ENCODE measurements at places on chromosomes 16 and 17.

- no peak for DNase-seq
These were observed 55.6 kb upstream of the ALOX12 start for GRCh38 chr17:6940186-6940649.

DNA sequence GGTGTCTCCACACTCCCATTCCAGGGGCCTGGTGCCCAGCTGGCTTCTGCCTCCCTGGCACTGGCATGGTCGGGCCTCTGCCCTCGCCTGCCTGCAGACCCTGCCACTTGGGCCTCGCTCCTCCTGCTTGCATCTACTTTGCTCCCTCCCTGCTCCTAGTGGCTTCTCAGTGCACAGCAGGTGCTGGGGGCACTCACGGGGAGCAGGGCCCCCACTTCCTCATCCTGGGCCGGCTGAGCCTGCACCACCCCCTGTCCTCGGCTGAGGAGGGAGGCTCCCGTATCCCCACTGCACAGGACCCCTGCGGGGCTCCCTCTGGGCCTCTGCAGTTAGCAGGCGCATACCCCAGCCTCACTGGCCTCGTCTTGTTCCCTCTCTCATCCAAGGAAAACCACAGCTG is 35.2 kb downstream of the CIBAR2 start:
- no peak for DNase-seq

GRCh38 chr17:12826431-12826830 is 37.1 kb downstream of the ARHGAP44 start:
- no peak for DNase-seq

DNA sequence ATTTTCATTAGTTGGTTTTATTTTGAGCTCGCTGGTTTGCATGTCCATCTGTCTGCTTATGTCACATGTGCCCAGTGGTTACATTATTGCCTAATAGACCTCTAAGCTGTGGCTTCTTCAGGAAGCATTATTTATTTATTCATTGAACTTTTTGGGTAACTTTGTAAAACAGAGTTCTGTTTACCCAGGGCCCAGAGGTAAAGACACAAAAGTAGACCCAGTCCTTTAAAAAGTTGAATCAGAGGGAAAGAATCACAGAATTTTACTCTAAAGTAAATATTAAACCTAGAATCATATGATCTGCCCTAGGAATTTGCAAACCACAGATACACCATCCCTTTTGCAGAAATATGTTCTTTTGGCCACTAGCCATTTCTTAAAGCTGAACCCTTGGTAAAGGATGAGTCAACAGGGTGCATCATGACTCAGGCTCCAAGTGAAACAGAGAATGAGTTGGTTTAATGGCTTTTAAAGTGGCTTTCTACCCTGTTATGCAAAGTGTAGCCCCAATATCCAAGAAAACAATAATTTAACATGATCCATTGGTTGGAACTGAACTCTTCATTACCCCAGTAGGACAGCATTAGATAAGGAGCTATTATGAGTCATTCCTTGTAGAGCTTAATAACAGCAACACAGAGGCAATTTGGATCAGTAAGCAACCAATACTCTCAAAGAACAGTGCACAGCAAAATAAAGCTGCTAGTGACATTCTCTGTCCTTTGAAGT is 236.3 kb downstream of the KCNJ2 start:
- DNase-seq = no peak

DNA sequence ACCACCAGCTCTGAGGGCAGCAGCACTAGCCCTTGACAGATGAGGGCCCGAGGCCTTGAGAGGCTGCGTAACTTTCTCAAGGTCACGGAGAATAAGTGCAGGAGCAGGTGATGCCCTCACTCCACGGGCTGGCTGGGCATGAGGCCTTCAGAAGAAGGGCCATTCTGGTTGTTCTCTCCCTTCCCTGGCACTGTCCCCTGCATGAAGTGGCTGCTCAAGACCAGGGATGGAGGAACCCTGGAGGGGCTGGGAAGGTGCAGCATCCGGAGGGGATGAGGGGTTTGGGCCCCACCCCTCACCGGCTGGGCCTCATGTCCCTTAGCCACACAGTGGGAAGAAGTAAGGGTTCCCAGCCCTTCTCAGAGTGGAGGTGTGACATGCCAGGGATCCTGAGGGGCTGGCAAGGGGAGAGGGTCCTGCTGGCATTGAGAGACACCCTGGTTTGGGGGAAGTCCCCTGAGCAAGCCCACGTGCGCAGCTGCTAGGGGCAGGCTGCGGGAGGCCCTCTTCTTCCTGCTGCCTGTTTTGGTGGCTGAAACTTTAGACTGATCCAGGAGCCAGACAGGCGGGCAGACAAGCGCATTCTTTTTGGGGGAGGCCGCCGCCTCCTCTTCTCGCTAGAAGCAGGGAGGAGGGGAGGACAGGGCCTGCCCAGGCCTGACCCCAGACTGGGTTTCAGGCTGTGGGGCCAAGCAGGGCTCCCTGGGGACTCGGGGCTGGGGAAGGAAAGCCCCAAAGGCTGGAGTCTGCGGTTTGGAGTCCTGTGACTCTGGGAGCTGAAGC is 74.0 kb downstream of the N4BP1 start:
- DNase-seq = no peak

GRCh38 chr16:89198417-89199240 is 1.7 kb downstream of the SLC22A31 start:
- DNase-seq = no peak

GRCh38 chr16:77213542-77214106 is 14.4 kb downstream of the SYCE1L start:
- DNase-seq = no peak

GRCh38 chr17:77957235-77957856 is 1.2 kb upstream of the TNRC6C start:
- no peak for DNase-seq

DNA sequence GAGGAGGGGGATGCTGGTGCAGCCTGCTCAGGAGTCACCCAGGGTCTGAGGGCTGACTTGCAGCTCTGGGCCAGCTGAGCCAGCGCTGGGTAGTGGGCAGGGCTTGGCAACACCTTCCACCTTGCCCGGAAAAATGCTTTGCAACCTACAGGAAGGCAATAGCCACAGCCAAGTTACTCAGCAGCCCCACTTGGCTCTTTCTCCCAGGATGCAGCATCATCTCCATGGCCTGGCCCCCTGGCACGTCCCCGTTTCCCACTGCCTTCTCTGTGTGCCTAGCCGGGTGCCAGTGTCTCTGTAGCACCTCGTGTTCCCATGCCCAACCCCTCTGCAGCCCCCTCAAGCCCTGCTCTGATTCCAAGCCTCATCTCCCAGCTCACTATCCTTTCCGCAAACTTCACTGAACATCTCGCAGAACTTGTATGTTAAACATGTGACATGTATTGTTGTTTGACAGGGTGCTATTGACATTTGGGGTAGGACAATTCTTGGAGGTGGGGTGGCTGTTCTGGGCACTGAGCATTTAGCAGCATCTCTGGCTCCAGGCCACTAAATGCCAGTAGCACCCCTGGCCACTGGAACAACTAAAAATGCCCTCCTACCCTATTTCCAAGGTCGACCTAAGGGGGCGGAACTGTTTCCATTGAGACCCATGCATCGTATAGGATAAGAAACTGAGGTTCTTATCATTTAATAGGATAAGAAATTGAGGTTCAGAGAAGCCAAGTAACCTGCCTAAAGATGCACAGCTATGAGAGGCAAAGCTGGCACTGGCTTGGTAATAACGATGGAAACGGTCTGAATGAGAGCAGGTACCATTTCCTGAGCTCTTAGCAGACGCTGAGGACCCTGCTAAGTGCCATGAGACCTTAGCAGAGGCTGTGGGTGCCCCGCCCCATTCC is 12.2 kb downstream of the DEXI start:
- no peak for DNase-seq

DNA sequence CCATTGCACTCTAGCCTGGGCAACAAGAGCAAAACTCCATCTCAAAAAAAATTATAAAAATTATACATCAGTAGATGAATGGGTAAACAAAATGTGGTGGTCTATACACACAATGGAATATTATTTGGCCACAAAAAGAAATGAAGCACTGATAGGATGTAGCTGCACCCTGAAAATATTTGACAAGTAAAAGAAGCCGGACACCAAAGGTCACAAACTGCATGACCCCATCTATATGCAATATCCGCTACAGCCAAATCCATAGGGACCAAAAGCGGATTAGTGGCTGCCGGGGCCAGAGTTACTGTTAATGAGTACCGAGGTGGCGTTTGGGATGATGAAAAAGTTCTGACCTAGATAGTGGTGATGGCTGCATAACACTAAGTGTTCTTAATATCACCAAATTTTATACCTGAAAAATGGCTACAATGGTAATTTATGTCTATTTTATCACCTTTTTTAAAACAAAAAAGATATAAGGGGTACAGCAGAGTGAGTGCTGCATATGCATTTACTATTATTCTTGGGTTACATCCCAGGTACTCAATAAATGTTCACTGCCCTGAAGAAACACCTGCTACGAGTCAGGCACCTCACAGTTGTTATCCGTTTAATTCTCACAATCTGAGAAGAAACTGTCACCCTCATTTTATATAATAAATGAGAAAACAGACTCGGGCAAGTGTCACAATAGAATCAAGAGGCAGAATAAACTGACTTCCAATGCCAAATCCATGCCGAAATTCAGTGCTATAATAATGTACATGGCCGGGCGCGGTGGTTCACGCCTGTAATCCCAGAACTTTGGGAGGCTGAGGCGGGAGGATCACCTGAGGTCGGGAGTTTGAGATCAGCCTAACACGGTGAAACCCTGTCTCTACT is 807 bp upstream of the HBQ1 start:
- no peak for DNase-seq

- no peak for DNase-seq
These were observed 2.0 kb downstream of the POLR2A start for GRCh38 chr17:7486181-7486580.

- DNase-seq = no peak
These were observed 217.9 kb downstream of the ENGASE start for GRCh38 chr17:79292501-79292900.

DNA sequence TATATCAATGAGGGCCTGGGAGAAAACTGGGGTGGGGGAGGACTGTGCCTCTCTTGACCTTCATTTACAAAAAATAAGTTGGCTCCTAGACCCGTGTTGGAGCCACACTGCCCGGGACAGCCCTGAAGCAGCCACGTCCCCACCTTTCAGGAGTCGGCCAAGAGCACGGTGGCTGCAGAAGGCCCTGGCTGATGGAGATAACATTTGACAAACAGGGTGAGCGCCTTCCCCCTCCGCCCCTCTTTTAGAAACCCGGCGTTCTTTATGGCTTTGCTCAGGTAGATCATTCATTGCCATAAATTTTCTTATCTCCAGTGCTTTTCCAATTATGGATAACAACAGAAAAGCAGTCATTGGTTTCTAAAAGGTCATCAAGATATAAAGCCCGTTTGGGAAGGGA is 398.1 kb upstream of the TNRC6C start:
- no peak for DNase-seq

GRCh38 chr16:57590654-57591085 is 37.8 kb upstream of the ADGRG1 start:
- DNase-seq = no peak

DNA sequence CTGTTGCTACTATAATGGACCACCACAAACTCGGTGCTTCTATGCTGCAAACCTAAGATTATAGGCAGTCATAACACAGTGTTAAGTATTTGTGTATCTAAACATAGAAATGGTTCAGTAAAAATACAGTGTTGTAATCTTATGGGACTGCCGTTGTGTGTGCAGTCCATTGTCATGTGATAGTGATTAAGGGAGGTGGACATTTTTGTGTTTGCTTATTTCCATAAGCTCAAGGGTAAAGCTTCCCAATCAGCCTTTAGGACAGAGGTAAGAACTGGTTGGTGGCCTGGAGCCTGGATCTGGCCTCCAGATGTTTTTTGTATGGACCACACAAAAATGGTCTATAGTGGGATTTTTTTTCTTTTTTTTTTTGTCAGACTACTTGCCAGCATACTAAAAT is 29.9 kb downstream of the WWOX start:
- no peak for DNase-seq

DNA sequence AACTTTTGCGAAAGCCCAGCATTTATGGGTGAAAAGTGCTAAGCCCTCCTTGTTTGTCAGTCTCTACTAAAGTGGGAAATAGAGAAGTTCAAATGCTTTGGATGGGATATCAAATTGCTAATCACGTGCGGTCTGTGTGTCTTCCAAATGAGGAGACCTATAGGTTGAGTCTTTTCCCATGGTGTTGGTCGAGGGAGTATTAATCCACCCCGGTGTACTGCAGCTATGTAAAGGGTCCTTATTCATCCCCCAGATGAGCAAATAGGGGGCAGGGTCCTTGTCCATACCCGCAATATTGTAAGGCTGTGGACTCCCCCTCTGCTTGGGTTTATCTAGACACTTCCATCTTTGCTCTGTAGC is 14.6 kb downstream of the KIAA0513 start:
- DNase-seq = no peak

DNA sequence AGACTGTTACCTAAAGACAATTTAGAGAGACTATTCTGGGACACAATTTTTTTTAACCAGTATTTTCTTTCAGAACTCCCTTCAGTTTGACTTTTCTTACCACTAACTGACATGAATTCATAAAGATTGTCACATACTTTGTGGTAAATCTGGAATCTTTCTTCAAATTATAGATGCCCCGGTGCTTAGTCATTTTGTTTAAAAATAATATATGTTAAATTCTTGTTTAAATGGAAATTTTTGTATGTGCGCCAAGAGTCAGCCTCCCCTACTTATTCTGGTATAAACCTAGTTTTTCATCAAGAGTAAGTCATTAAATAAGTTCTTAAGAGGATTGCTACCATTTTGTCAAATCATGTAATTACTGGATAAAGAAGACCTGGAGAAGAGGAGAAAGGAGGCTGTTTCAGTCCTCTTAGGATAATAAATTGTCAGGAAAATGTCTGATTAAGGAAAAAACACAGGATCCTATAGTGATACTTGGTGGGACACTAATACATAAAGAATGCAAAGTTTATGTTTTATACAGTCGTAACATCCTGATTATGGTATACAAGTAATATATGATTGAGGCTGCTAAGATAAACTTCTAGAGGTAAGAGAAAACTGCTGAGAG is 424.4 kb downstream of the PMP22 start:
- no peak for DNase-seq

DNA sequence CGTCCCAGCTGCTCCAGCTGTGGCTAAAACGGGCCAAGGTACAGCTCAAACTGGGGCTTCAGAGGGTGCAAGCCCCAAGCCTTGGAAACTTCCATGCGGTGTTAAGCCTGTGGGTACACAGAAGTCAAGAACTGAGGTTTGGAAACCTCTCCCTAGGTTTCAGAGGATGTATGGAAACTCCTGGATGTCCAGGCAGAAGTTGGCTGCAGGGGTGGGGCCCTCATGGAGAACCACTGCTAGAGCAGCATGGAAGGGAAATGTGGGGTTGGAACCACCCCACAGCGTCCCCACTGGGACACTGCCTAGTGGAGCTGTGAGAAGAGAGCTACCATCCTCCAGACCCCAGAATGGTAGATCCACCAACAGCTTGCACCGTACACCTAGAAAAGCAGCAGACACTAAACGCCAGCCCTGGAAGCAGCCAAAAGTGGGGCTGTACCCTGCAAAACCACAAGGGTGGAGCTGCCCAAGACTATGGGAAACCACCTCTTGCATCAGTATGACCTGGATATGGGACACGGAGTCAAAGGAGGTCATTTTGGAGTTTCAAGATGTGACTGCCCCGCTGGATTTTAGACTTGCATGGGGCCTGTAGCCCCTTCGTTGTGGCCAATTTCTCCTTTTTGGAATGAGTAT is 2.2 kb downstream of the SDR42E1 start:
- no peak for DNase-seq

- DNase-seq = no peak
These were observed 16.5 kb upstream of the ADGRG3 start for GRCh38 chr16:57651344-57652333.
